Motor neuron (in vitro differentiated cells): ENCODE measurements at places on chromosomes 11 and 22. TPM values are rescaled to one million over a fixed set of nuclear protein-coding genes. Genes with fewer than 3 reads are reported as not detected.

The SLC22A12 gene
- 0.93 TPM in 1 of 2 replicates, not detected in the other for total RNA-seq

The PICK1 gene
- 26.4 and 35.4 TPM in 2 replicates for total RNA-seq

The DBX1 gene
- 0.54 TPM in 1 of 2 replicates, not detected in the other for total RNA-seq

The PIWIL4 gene
- total RNA-seq, result 0.43 and 0.75 TPM in 2 replicates

The GAB4 gene
- total RNA-seq, result 0.10 TPM in 1 of 2 replicates, not detected in the other

The MYEOV gene
- total RNA-seq, result 1.0 and 1.9 TPM in 2 replicates

The FXYD6 gene
- 118 and 128 TPM in 2 replicates for total RNA-seq

The SYT13 gene
- 40.3 and 46.0 TPM in 2 replicates for total RNA-seq

The CNTN5 gene
- total RNA-seq, result 3.1 and 3.3 TPM in 2 replicates

The MARK2 gene
- 26.1 and 27.6 TPM in 2 replicates for total RNA-seq

The DEUP1 gene
- 0.29 and 1.4 TPM in 2 replicates for total RNA-seq

The MED15 gene
- total RNA-seq, result 45.0 and 48.2 TPM in 2 replicates

The MS4A6E gene
- total RNA-seq, result not detected in 2 replicates

The GNB1L gene
- 6.1 and 7.0 TPM in 2 replicates for total RNA-seq

The TOLLIP gene
- 14.1 and 19.7 TPM in 2 replicates for total RNA-seq

The KRTAP5-1 gene
- 1.2 and 1.4 TPM in 2 replicates for total RNA-seq
